Suprapubic skin (tissue), 4 donors: ENCODE measurements at places on chromosomes 1 and 21.

GRCh38 chr21:16538936-16539440 is 809.2 kb downstream of the USP25 start:
- DNase-seq = no peak

DNA sequence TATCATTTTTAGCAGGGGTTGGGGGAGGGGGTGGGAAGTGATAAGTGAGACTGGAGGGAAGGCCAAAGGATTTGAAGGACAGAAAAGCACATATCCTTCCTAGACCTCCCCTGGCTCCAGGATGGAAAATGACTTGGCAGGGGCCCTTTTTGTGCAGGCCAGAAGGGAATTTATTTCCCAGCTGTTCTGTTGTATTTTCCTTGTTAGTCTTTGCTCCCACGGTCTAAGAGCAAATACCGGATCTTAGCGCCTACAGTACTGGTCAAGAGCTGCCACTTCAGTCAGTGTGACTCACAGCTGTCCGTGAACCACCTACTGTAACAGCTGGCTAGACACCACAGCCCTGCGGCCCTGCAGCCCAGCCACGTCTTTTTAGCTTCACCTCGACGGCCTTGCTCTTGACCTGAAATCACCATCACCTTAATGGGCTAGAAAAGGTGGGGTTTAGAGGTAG is 51.0 kb upstream of the ERRFI1 start:
- no peak for DNase-seq

- DNase-seq = no peak
These were observed 35.9 kb downstream of the SMAP2 start for GRCh38 chr1:40409467-40409866.

DNA sequence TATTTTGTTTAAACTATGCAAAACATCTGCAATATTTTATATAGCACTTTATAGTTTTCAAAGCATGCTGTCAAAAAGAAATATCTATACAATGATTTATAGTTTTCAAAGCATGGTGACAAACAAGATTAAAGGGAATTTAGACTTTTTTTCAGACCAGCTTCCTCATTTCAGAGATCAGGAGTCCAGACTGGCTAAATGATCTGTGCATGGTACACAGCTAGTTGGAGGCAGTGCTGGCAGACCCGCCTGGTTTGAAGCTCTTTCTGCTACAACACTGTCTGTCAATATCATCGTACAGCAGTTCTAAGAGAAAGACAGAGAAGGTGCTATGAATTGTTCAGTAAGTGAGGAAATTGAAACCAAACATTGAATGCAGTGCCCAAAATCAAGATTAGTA is 479.0 kb downstream of the PTBP2 start:
- no peak for DNase-seq

DNA sequence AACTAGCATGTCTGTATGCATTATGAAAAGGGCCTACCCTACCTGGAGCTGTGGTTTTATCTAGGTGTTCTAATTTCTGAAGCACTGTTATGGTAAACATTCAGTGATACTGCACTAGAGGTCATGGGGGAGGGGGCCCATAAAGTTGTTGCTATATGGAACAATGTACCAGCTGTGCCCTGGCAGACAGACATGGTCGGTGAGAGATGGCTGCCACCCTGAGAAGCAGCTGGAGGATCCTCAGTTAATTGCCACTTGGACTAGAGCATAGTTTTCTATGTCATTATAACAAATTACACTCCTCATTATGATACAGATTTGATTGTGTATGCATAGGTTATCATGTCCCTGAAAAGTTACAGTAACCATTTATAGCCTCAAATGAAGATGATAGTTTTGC is 45.4 kb downstream of the ILDR2 start:
- DNase-seq = no peak

DNA sequence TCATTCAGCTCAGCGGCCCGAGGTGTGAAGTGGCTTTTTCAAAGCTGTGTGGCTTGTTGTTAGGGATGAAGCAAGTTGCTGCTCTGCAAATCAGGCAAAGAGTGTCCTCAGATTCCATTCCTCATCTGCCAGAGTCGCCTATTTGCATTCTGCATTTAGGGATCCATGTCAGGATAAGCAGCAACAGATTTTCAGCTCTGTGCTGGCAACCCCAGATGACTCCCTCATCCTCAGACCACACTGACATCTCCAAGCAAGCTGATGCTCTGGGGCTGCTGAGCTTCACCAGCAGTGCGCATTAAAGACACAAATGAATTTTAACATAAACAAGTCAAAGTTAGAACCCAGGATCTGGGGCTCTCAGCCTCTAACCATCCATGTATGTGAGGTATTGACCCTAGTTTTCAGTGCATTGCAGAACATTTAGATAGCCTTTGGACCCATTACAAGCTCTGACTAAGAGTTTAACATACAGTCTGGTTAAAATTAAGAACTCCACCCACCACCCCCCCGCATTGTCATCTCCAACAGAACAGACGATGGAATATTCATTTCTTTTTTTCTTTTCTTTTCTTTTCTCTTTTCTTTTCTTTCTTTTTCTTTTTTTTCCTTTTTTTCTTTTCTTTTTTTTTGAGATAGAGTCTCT is 10.9 kb downstream of the CFAP107 start:
- DNase-seq = no peak

- no peak for DNase-seq
These were observed 49.6 kb downstream of the MTR start for GRCh38 chr1:236844499-236845271.

DNA sequence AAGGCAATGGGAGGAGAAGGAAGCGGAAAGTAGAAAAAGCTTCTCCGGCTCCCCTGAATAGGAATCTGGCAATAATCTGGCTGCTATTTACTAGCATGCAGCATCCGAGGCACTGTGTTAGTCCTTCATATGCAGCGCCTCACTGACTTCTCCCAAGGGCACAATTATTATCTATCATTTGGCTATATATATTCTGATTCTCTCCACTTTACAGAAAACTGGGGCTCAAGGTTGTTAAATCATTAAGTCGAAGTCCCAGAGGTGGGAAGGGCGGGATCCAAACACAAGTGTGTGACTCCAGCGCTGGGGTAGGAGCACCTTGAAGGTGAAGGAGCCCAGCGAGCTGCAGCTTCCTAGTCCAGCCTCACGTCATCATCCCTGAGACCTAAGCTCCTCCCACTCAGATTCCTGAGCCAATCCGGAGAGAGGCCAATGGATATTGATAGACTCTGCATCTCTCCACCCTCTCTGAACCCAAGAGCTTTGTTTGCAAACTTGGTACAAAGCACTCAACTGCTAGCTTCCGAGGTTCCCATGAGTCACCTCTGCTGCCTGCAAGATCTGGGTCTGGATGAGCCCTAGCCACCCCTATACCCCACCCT is 16.6 kb upstream of the EYA3 start:
- DNase-seq = no peak

GRCh38 chr1:175494011-175494554 is 249.3 kb downstream of the TNR start:
- no peak for DNase-seq

GRCh38 chr1:208107425-208108212 is 136.6 kb downstream of the PLXNA2 start:
- no peak for DNase-seq

- no peak for DNase-seq
These were observed 124.4 kb upstream of the CACYBP start for GRCh38 chr1:174875306-174875705.
